Effector memory CD4-positive, alpha-beta T cell (primary cell): ENCODE measurements at places on chromosomes 6 and 20.

- DNase-seq: no peak
Measured at GRCh38 chr6:123788319-123788718, 15.3 kb upstream of the NKAIN2 start.

DNA sequence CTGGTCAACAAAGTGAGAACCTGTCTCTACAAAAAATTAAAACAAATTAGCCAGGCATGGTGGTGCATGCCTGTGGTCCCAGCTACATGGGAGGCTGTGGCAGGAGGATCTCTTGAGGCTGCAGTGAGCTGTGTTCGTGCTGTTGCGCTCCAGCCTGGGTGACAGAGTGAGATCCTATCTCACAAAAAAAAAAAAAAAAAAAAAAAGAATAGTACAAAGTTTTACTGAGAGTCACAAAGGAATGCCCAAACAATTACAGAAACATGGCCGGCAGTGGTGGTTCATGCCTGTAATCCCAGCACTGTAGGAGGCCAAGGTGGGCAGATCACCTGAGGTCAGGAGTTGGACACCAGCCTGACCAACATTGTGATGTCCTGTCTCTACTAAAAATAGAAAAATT is 14.8 kb upstream of the DSTN start:
- no peak for DNase-seq

DNA sequence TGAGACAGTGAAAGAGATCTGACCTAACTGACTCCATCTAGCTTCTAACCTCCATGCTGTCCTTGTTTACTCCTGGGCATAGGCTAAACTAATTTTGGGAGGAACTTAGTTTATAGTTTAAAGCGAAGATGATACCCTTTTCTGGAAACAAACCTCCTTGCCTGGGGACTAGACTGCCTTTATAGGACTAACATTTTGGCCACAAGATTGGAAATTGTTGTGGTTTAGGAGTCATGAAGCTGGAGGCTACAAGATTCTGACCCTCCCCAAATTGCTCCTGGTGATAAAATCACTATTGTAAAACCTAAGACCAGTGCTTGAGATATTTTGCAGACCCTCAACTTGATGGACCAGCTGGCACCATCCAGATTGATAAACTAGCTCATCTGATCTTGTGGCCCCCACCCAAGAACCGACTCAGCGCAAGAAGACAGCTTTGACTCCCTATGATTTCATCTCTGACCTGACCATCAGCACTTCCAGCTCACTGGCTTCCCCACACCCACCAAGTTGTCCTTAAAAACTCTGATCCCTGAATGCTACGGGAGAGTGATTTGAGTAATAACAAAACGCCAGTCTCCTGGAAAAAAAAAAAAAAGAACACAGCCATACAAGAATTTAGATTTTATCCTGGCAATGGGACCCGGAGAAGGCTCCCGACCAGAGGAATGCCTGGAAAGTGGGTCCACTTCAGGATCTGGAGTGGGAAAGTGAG is 63.0 kb downstream of the ABHD12 start:
- DNase-seq: no peak

- no peak for DNase-seq
Measured at GRCh38 chr6:139852488-139853140, 478.2 kb upstream of the CITED2 start.

DNA sequence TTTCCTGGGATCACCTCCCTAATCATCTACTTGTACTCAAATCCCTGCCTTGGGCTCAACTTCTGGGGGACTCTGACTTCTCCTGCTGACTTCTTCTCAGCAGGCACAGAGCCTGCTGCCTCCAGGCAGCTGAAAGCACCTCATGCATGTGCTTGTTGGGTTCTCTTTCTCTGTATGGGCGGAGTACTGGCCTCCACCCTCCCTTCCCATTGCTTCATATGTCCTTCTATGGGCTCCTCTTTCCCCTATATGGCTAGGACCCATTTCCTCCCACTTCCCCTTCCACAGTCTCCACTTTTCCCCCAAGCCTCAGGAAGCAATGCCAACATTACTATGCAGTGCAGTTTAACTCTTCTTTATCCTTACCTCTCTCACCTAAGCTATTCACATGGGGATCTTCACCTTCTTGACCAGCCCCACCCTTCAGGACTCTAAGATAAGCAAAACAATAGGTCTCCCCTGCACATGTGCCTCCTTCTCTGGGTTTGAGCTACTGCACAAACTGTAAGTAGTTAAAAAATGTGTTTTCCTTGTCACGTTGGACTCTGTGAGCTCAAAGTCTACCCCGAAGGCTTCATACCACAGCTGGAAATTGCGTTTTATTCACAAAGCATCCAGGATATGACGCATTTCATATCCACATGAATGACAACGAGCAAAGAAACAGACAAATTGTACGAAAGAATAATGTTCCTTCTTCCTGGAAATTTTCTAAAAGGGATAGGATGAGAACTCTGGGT is 93.7 kb downstream of the CDS2 start:
- no peak for DNase-seq

GRCh38 chr6:423055-423798 is 31.7 kb downstream of the IRF4 start:
- DNase-seq: no peak

GRCh38 chr6:118815495-118815894 is 78.5 kb upstream of the ASF1A start:
- DNase-seq: no peak
